ENCODE measurements at places on chromosomes 11 and 22.

- no peak for DNase-seq
These were observed 16.7 kb upstream of the ARHGAP32 start for GRCh38 chr11:129208863-129209262.

DNA sequence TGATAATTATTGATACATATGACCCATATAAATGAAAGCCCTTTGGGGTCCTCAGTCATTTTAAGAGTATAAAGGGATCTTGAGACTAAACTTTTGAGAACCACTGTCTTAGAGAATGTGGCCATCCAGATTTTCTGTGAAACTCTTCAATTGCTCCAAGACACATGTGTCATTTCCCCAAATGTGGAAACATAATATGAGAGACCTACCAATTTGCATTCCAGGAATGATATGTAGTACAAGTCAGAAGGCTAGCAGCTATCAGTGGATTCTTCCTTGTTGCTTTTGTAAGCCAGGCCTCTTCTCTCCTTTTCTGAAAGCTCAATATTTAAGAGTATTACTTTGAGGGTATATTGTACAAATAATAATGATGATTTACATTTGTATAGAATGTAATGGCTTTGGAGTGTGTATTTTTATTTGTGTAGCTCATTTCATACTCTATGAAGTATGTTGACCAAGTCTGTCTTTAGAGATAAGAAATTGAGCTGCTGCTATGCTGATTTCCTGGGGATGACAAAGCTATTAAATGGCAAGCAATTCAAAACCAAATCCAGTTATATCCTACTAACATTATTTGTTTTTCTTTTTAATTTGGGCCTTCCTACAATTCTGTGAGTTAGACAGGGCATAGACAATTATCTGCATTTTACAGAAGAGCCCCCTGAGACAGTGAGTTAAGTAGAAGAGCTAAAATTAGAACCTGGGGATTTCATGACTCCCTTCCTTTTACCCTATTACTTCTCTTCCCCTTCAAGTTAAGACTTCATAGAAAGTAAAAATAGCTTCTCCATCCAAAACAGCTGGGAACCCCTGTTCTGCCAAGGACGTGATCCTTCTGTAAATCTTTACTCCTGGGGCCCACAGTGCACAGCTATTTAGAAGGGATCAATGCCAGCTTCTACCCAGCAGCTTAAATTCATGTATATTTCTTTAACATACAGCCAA lies 131.9 kb downstream of the WNT11 start:
- no peak for DNase-seq

GRCh38 chr11:105204636-105205035 lies 65.1 kb upstream of the CARD18 start:
- DNase-seq: no peak

DNA sequence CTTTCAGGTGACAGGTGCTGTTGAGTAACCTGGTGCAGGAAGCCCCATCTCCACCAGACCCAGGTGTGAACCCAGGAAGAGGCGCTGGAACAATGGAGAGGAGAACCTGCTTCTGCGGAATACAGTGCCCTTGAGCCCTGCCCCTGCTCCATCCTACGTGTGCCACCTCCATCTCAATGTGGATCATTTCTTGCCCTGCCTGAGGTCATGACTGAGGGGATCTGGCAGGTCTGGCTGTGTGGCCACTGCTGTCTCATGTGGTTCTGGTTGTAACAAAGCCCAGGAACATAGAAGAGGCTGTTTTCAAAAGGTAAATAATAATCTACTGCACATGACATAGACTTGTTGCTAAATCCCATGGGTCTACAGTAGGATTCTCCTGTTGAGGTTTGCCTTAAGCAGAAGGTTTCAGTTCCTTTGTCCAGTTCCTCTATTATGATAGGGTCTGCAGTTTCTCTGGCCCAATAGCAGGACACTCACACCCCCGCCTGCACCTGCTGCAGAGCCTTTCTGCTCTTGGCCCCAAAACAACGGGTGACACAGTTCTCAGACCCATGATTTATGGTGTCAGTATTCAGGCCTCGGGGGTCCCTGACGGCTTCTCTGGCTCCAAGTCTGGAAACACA lies 113.5 kb upstream of the IGLL5 start:
- DNase-seq: no peak

DNA sequence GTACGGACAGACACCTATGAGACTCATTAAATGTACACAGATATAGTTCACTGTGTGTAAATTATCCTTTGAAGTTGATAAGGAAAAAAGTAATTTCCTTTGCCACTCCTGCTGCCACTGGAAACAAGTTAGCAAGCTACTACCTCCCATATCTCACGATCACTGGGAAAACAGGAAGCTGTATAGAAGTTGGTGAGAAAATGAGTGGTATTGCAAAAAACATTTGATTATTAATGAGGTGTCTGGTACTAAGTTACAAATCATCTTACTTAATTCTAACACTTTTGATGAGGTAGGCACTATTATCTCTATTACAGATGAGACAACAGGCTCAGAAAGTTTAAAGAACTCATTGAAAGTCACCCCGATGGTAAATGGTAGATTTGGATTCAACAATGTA lies 68.5 kb downstream of the GAB2 start:
- no peak for DNase-seq

- no peak for DNase-seq
These were observed 612.8 kb downstream of the INSC start for GRCh38 chr11:15727520-15727914.

DNA sequence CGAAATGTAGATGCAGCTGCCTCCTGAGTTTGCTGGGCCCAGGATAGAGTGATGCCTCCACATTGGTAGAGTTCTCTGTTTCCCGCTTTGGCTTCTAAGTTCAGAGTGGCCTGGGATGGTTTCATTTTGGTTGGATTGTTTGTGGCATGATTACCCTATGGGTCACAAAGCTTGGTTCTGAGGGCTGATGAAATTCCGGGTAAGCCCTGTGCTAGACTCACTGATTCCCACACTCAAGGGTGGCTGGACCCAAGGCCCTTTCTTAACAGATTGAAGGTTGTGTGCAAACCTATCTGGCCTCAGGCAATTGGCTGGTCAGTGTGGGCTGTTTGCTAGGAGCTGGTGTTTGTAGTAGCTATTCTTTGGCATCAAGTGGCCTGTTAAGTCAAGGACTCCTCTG lies 158.4 kb downstream of the MYO18B start:
- DNase-seq: no peak

GRCh38 chr11:15737320-15737719 lies 619.0 kb downstream of the SOX6 start:
- no peak for DNase-seq

GRCh38 chr11:10664496-10664895 lies 29.1 kb downstream of the IRAG1 start:
- no peak for DNase-seq

DNA sequence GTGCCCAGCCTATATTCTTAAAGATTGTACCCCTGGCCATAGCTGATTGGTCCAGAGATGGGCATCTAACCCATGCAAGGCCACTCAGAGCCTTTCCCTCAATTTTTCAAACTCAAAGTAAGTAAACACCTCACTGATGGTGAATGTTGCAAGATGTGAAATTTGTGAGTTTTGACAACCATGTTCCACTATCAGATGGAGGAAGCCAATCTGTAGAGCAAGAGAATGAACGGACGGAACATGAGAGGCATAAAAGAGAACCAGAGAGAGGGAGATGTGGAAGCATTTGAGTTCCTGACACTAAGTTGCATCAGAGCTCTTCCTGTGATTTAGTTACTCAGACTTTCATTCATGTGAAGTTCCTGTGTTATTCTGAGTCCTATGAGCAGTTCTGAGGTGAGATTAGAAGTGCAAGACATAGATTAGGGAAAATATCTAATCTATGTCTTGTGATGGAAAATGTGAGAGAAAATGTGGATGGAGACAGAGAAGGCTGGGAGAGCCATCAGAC lies 73.3 kb downstream of the PRSS23 start:
- DNase-seq: no peak

GRCh38 chr22:27192135-27192829 lies 534.9 kb downstream of the MIAT start:
- no peak for DNase-seq

DNA sequence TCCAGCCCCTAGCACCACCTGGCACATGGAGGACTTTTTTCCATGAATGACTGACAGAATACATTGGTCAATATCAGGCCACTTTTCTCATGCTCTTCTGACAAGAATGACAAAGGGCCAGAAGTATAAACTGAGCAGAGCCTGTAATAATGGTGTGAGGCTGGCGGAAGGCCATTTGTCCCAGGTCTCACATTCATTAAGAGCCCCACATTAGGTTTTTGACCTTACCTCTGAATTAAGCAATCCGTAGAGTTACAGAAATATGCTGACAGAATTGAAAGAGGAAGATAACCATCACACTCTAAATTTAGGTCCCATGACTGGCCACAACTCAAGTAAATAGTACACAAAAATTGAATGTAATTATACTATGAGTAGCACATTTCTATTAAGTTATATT lies 55.2 kb downstream of the SYT9 start:
- DNase-seq: no peak

GRCh38 chr11:2002042-2002776 lies 4.6 kb upstream of the H19 start:
- DNase-seq: no peak

- no peak for DNase-seq
These were observed 170.3 kb downstream of the NTM start for GRCh38 chr11:131540676-131541075.

GRCh38 chr11:77187776-77188632 lies 60.0 kb downstream of the MYO7A start:
- peak; percentile 33 for DNase-seq

DNA sequence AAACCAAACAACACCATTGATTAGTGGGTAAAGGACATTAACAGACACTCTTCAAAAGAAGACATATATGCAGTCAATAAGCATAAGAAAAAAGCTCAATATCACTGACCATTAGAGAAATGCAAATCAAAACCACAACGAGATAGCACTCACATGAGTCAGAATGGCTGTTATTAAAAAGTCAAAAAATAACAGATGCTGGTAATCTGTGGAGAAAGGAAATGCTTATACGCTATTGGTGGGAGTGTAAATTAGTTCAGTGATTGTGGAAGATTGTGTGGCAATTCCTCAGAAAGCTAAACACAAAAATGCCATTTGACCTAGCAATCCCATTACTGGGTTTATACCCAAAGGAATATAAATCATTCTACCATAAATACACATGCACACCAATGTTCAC lies 182.6 kb downstream of the TRPC6 start:
- no peak for DNase-seq

DNA sequence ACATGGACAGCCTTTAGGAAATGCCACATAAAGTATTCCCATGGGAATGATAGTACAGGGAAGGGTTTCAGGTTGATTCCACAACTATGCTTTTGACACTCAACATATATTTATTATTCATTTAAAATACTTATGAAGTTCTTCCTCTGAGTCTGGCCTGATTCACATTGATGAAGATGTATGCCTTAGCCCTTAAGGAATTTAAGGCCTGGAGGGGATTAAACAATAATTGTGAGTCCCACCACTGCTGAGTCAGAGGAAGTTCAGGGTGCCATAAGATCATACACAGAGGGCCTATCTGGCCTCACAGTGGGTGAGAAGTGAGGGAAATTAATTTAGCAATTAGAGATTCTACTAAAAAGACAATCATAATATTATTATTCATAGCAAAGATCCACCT lies 161.1 kb upstream of the SNX19 start:
- no peak for DNase-seq

DNA sequence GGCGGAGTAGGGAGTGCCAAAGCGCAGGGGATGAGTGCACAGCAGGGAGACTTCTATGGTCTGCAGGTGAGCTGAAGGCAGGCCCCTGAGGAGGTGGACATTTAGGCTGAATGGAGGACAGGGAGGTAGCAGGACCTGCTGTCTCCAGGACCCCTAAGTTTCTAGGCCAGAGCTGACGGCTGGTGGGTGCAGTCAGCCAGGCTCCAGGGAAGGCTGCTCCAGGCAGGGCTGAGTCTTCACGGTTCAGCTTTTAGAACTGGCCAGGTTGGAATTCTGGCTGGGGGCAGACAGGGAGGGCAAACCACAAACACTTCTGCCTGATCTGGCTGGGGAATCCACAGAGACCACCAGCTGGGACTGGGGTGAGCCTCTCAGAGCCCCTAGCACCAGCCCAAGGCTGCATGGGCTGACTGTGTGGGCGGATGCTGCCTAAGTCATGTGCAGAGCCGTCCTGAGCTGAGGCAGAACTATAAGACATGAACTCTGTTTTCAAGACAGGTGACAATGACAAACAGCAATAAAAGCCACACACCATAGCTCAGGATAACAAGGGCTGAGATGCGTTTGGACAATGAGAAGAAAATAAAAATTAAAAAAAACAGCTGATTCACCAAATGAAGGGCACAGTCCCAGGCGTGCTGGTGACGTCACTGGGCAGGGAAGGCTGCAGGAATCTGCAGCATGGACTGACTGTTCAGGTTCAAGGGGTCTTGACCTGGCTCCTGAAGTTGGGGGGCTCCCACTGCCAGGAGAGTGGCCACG lies 10.4 kb upstream of the MALAT1 start:
- no peak for DNase-seq

- DNase-seq: no peak
These were observed 21.3 kb downstream of the TMEM45B start for GRCh38 chr11:129836979-129837378.

GRCh38 chr22:38164551-38164918 lies 17.1 kb downstream of the PLA2G6 start:
- DNase-seq: no peak

DNA sequence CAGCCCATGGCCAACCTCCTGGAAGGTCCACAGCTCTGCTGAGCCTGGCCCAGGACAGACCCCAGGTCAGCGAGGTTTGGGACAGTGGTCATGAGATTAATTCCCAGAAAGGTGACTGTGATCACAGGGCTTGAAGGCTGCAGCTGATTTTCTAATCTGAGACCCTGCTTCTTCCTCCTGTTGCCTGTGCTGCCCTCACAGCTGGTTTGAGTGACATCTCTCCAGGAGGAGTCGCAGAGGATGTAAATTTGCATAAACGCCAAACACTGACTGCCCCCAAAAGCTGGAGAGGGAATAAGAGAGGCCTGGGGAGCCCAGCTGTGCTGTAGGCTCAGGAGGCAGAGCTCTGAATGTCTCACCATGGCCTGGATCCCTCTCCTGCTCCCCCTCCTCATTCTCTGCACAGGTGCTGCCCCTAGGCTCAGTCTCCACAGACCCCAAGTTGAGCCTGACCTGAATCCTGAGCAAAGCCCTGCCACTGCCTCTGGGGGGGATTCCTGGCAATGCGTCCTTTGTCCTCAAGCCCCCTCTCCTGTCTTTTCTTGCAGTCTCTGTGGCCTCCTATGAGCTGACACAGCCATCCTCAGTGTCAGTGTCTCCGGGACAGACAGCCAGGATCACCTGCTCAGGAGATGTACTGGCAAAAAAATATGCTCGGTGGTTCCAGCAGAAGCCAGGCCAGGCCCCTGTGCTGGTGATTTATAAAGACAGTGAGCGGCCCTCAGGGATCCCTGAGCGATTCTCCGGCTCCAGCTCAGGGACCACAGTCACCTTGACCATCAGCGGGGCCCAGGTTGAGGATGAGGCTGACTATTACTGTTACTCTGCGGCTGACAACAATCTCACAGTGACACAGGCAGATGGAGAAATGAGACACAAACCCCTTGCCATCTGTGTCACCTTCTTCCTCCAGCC lies 23.8 kb downstream of the GGTLC2 start:
- DNase-seq: no peak

GRCh38 chr11:66328031-66328301 lies 8.3 kb downstream of the RIN1 start:
- DNase-seq: no peak

GRCh38 chr11:1225386-1226225 lies 2.7 kb downstream of the MUC5B start:
- no peak for DNase-seq

- DNase-seq: no peak
These were observed 10.6 kb downstream of the KCNC1 start for GRCh38 chr11:17745023-17745772.
